Activated CD4-positive, alpha-beta T cell treated with anti-CD3 and anti-CD28 coated beads for 36 hours (primary cell): ENCODE measurements at places on chromosomes 4 and X. TPM values are rescaled to one million over a fixed set of nuclear protein-coding genes. Genes with fewer than 3 reads are reported as not detected.

DNA sequence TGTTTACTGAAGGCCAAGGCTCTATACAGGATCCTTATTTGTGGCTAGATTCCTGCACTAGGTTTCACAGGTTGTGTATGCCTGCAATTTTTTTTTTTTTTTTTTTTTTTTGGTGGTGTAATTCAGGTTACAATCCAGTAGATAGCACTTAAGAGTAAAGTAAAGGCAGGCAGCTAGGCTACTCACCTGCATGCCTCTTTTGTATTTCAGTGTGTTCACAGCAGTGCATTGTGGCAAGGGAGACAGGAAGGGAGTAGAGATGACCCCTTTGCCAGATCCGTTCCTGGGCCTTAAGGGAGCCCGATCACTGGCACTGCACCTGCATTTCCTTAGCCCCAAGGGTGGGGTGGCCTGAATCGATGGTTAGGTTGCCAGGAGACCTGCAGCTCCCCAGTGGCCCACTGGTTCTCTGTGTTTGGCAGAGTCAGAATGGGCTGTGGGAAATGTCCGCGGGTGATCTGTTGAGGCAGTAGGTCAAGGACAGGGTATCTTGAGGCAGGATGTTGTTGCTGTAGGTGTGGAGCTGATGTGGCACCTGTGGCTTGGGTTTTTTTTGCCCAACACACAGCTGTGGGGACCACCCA, 374.9 kb upstream of the AADAT start:
- no peak for DNase-seq

- no peak for DNase-seq
Observed at GRCh38 chr4:163614866-163615265, 120.4 kb downstream of the TMA16 start.

DNA sequence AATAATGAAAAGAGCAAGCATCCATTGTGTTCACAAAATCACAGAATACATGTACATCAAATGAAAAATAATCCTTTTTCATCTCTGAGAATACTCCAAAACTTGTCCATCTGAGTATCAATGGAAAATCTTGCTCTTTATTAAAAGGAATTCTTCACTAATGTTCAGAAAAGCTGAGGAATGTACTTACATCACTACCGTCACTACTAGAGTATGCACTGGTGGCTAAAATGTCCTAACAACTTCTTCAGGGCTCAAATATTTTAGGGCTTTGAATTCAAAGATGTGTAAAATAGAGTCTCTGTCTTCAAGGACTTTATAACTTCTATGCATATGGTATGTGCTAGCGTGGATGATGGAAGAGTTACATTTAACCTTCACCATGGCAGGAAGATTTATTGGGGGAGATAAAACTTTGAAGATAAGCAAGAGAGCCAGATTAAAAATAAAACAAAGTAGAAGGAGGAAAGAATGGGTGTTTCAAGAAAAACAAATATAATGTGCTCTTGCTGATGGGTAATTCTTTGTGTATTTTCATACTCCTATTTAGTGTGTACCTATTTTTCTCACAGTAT, 55.1 kb downstream of the DMD start:
- no peak for DNase-seq

- DNase-seq, result no peak
Observed at GRCh38 chr4:158605393-158605792, 66.3 kb downstream of the C4orf46 start.

DNA sequence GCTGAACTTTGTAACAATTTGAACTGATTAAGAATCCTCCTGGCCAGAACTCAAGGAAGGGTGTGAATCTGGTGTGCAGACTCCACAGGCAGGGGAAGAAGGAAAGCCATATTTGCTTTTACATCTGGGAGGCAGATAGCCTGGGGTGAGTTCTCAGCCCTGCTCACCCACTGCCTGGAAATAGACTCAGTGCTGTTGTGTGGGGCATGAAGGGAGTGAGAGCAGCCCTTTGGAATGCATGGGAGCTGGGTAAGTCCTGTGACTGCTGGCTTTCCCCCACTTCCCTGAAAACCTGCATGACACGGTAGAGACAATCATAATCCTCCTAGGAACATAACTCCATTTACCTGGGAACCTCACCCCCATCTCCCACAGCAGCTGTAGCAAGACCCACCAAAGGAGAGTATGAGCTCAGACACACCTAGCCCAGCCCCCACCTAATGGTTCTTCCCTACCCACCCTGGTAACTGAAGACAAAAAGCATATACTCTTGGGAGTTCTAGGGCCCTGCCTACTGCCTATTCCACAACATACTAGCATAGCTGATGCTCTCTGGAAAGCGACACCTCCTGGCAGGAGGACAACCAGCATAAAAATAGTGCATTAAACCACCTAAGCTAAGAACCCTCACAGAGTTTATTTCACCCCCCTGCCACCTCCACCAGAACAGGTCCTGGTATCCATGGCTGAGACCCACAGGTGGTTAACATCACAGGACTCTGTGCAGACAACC, 59.3 kb upstream of the UBQLN2 start:
- no peak for DNase-seq

Gene SRPX2
- not detected for total RNA-seq

DNA sequence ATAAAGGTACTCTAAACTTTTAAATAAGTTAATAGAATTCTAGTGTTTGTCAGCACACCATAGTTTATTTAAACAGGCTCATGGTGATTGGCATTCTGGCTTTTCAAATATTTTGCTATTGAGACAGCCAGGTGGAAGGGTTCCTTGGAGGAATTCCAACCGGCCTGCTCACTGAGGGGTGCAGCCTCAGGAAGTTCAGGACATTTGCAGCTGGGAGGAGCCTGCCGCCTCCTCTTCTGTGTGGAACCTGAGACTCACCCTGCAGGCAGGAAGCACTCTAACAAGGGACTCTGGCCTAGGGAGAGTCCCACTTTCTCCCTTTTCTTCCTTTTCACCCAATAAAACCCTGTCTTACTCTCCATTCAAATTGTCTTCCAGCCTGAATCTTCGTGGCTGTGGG, 1328.0 kb downstream of the FSTL5 start:
- DNase-seq, result no peak

GRCh38 chrX:1529756-1530155, 7.2 kb downstream of the P2RY8 start:
- peak; percentile 49 for DNase-seq

DNA sequence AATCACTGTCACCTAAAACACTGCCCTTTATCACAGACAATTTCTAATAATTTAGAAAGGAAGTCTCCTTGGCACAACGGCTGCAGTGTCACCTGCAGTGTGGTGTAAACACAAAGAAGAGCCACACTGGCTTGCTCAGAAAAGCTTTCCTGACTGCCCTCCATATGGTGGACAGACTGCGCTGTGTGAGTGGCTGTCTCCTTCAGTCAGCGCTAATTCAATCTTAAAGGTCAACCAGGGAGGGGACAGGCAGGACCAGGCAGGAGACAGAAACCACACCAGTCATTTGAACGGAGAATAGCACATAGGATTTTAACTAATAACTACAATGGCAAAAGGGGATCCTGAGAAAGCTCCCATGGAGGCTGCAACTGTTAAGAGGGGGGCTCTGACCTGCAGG, 132.1 kb downstream of the NSUN7 start:
- DNase-seq, result no peak

DNA sequence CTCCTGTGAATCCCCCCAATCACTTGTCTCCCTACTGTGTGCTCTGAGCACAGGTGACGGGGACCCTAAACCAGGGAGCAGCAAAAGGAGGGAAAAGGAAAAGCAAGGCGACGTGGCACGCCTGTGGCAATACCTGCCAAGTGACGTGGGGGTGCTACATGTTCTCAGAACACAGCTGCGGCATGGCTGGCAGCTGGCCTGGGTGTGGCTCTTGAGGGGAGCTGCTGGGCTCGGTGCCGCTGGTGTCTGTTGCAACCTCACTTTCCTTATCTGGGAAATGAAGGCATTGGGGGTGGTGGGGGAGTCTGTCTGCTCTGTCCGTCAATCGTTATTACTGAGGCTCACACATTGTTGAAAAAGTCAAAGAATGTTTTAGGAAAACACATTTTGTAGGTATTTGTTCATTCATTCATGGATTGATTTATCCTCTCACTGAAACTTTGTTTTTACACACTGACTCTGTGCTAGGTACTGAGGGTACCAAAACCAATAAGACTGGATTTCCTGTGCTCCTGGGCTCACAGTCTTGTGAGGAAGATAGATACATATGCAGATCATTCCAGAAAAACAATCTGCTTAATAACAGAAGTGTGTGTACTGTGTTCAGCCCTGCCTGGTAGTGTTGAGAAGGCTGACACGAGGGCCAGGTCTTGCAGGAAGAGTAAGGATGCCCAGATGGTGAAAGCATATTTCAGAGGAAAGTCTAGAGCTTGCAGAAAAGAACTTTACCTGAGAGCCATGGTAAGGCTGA, 217.6 kb downstream of the PTTG2 start:
- DNase-seq, result peak; percentile 61

Gene NPFFR2
- not detected for total RNA-seq

Gene SOWAHD
- total RNA-seq, result 0.11 TPM

- peak; percentile 62 for DNase-seq
Observed at GRCh38 chrX:73214426-73215094, at the start of gene NAP1L2. Gene NAP1L2 (minus strand): TSS chrX:73214851. CDS start chrX:73214492, 359 bp downstream.

- DNase-seq, result no peak
Observed at GRCh38 chr4:64893205-64893604, 484.0 kb upstream of the TECRL start.

DNA sequence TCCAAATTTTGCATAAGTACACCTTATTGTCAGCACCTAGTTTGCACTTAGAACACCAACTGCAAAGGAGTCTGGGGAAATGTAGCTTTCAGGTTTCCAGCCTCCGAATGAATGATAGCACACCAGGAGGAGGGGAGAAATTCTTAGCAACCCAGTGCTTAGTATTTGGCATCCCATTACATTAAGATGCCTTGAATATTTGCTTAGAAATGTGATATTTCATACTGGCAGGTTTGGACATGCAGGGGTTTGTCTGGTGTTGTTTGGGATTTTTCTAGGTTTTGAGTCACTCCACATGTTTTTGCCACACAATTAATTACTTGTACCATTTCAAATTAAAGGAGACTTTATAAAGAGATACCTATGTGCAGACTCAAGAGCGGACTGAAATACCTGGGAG, 60.3 kb upstream of the CAMK2D start:
- DNase-seq, result no peak

GRCh38 chrX:40290517-40290916, 192.8 kb upstream of the BCOR start:
- DNase-seq, result no peak

- DNase-seq, result no peak
Observed at GRCh38 chr4:26248647-26249046, 72.2 kb upstream of the RBPJ start.

Gene VCX2
- not detected for total RNA-seq

Gene GRIA2
- total RNA-seq, result not detected

GRCh38 chr4:151163855-151164254, 64.4 kb downstream of the RPS3A start:
- no peak for DNase-seq

Gene SLITRK4
- total RNA-seq, result not detected

Gene PRR32
- total RNA-seq, result not detected
